ENCODE measurements at places on chromosomes 13 and 19.

GRCh38 chr13:28819735-28820098, 422 bp upstream of the MTUS2 start:
- DNase-seq: no peak

- no peak for DNase-seq
These were observed 63.4 kb downstream of the EFNB2 start for GRCh38 chr13:106471957-106472543.

GRCh38 chr13:28471421-28471820, 23.5 kb downstream of the FLT1 start:
- DNase-seq: no peak

GRCh38 chr19:1220976-1221903, 15.7 kb downstream of the STK11 start:
- DNase-seq: no peak

DNA sequence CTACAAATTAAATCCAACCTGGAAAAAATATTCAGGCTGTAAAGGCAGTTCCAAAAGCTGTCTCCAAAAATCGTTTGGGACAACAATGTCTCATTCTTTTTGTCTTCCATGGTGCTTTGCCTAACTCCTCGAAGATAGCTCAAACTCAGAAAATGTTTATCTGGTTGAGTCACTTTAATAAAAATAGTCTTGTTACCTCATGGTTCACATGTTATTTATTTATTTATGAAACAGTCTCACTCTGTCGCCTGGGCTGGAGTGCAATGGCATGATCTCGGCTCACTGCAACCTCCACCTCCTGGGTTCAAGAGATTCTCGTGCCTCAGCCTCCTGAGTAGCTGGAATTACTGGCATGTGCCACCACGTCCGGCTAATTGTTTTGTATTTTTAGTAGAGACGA, 4.9 kb upstream of the BRD4 start:
- DNase-seq: no peak

- DNase-seq: no peak
These were observed 6.0 kb downstream of the SPRED3 start for GRCh38 chr19:38394488-38394887.

GRCh38 chr19:31535691-31536460, 186.6 kb upstream of the TSHZ3 start:
- no peak for DNase-seq

DNA sequence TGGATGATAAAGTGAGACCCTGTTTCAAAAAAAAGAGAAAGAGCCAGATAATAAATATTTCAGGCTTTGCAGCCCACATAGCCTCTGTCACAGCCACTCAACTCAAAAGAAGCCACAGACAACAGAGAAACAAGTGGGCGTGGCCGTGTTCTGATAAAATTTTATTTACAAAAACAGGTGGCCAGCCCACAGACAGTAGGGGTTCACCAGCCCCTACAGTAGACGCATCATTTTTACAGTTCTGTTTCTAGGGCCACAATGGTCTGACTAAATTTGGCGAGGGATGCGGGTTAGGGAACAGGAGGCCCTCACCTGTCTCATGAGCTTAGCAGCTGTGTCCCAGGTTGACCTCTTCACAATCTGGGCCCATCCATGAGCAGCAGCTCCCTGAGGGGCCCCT, 59.5 kb downstream of the ARHGEF18 start:
- DNase-seq: no peak

DNA sequence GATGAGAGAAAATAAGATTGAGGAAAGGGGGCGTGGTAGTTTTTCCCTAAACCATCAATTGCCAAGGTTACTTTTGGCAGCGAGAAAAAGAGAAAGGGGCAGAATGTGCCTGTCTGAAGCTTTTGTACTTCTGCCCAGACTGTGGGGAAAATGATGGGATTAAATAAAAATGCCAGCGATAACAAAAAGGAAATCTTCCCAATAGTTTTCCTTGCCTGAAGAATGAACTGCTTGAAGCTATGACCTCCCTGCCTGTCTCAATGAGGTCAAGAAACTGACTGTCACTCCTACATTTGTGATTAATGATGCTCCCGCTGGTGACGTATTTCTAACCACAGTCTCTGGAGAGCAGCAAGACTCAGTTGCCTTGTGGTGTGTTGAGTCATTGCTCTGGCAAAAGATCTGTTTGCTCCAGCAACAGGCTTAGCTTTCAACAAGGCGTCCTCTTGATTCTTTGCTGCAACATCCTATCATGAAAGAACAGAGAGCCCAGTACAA, 1051.5 kb downstream of the DIAPH3 start:
- DNase-seq: no peak

DNA sequence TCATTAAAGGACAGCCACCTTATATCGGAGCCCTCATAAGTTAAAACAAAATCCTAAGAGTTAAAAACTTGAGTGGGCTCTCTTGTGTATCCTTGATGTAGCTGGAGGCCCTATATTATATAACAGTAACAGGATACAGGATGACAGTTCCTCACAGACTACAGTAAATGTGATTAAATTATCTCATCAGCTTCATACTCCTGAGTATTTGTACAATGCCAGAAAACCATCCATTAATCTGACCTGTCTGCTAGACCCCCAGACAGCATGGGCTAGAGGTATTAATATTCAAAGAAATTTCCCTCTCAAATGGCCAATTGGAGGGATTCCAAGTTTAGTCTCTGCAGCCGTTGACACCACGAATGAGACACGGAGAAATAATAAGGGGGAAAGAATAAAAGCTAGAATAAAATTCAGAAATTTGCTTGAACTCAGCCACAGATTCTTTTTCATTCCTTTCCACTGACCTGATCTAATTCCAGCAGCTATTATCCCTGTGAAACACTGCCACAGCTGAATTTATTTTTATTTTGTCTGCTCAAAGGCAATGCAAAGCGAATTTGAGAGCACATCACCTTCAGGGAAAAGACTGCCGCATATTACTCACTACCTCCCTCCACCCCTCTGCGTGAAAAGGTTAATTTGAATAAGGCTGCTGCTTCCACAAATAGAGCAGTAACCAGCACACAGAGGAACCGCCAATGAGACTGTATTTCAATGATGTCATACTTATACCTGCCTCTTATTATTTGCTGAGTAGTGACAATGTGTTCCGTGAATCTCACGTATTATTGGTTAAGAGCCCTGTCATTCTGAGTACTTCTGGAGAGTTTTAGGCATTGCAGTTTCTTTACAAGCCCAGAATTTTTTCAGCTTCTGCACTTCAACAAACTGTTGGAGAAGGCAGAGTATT, 155.9 kb upstream of the KLF12 start:
- no peak for DNase-seq

GRCh38 chr13:91889641-91890040, 491.2 kb downstream of the GPC5 start:
- DNase-seq: no peak

DNA sequence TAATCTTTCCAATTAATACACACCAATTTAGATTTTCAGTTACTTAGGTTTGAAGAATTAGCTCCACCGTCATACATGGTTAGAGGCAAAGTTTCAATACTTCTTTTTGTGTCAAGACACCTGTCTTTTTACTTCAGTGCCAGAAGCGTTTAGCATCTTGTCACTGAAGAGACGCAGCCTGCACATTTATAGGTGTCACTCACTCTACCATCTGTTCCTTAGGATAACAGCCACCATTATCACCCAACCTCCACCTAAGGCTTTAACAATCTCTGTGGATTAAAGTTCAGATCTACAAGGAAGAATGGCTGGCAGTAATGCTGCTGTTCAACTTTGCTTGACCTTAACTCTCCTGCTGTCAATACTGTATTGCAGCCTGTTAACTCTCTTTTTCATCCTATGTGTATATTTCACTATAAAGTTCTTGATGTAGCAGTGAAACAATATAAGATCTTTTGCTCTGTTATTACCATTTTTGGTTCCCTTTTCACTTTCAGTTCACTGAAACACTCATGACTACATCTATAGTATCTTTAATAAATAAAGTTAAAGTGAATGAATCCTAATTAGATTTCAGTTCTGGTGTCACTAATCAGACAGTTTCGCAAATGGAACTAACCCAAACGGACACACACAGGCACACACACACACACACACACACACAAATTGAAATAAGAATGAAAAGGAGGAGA, 435.6 kb downstream of the PCDH9 start:
- DNase-seq: no peak

GRCh38 chr13:93476175-93476574, 249.6 kb downstream of the GPC6 start:
- DNase-seq: no peak

DNA sequence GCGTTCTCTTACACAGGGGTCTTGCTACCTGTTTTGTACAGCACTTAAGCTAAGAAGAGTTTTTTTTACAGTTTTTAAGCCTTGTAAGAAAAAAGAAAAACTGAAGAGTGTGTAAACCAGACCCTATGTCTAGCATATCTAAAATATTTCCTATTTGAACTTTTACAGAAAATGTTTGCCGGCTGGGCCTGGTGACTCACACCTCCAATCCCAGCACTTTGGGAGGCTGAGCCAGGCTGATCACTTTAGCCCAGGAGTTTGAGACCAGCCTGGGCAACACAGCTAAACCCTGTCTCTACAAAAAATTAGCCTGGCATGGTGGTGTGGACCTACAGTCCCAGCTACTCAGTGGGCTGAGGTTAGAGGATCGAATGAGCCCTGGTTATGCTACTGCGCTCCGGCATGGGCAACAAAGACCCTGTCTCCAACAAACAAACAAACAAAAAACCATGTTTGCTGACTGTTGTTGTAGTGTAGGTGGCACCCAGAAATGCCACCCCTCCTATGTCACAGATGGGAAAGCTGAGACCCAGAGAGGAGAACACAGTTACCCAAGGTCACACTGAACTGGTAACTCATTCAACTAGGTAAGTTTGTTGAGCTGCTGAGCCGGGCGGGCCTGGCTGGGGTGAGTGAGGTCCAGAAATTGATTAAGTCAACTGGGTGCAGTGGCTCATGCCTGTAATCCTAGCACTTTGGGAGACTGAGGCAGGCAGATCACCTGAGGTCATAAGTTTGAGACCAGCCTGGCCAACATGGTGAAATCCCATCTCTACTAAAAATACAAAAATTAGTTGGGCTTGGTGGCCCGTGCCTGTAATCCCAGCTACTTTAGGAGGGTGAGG, 1.9 kb upstream of the VASP start:
- no peak for DNase-seq

DNA sequence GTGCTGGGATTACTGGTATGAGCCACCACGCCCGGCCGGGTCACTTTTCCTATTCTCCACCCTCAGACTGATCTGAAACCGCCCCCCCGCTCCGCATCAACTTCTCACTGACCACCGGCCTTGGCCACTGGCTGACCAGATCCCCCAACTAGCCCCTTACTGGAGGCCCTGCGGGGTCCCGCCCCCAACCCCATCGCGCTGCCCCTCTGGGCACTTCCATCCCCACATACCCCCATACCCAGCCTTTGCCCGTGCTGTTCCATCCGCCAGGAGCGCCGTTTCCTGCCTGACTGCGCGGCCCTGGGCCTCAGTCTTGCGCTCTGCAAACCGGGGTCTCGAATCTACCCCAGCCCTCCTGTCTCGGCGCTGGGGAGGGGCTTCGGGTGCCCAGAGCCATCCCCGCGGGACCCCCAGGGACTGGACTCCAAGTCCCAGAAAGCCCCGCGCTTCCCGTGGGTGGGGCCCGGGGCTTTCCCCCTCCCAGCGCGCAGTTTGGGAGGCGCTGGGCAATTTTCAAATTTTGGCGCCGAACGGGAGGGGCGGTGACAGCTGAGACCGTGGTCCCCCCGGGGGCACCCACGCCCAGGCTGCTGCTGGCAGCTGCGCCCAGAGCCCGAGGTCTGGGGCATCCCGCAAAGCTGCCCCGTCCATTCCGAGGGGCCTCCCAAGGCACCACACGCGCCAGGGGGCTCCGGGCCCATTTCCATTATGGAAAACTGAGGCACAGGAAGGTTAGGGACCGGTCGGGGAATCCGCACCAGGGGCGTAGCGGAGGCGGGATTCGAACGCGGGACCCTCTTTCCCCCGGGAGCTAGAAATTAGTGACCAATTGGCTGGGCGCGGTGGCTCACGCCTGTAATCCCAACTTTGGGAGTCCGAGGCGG, 5.2 kb upstream of the LMNB2 start:
- no peak for DNase-seq

DNA sequence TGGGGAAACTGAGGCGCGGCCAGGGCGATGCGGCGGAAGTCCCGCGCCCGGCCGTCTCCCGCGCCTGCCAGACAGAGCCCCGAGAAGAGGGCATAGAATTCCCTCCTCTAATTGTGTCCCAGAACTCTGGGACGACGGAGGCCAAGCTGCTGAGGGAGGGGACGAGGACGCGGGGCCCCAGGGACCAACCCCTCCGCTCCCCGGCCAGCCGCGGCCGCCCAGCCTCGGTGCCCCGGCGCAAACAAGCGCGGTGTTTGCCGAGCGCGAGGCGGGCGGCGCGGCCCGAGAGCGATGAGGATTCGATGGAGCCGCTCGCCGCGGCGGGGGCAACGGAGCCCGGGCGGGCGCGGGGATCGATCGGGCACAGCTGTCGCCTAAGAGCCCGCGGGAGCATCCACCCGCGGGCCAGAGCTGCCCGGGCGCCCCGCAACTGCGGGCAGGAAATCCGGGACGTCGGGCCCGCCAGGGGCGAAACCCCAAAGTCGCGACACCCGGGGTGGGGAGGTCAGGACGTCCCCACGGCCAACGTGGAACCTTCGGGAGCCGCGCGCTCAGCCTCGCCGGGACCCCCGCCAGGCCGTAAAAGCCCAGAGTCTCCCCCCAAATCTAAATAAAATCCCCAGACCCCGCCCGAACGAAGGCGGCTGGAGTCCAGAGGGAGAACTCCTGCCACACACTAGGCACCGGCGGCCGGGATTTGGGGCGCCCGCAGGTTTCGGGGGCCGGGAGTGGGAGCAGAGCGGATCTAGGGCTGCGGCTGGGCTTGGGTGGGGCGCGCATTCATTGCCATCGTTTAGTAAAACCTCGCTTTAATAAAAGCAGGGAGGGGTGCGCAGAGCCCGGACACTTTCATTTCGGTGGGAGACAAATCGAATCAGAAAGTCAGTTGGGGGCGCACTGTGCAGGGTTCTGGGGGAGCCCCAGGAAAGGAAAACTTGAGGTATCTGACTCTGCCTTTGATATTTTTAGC, 3.6 kb upstream of the ONECUT3 start:
- DNase-seq: no peak

DNA sequence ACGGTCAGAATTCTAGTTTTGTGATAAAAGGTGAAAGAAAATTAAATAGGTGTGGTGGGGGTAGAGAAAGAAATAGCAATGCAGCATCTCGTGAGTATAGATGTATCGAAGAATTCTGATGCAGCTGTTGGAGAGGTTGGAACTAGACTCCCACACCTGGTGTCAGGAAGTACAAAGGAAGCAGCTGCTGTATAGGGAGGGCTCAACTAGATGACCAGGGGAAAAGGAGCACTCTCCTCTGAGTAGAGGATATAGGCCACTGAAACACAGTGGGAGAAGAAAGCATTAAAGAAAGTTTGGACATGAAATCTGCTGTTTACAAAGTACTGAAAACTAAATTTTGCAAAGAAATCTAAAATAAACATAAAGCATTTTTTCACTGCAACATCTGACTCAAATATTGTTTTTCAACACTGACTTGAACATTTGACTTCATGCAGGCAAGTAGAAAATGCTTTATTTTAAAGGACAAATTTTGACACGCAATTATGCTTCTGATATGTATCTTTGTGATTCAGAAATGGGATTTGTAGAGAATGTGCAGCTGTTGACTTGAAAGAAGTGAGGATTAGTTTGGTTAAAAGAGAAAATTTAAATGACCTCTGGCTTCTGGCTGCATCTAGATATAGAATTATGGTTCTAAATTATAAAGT, 82.2 kb downstream of the MIPEP start:
- no peak for DNase-seq

- no peak for DNase-seq
These were observed 833 bp downstream of the GAMT start for GRCh38 chr19:1400281-1401137.

- no peak for DNase-seq
These were observed 350.9 kb downstream of the SPRY2 start for GRCh38 chr13:79990048-79990447.

All from activated CD8-positive, alpha-beta memory T cell treated with anti-CD3 and anti-CD28 coated beads for 4 hours (primary cell).